Psoas muscle (tissue), 8 donors: ENCODE measurements at places on chromosomes 7 and 10. TPM values are rescaled to one million over a fixed set of nuclear protein-coding genes. Genes with fewer than 3 reads are reported as not detected.

DNA sequence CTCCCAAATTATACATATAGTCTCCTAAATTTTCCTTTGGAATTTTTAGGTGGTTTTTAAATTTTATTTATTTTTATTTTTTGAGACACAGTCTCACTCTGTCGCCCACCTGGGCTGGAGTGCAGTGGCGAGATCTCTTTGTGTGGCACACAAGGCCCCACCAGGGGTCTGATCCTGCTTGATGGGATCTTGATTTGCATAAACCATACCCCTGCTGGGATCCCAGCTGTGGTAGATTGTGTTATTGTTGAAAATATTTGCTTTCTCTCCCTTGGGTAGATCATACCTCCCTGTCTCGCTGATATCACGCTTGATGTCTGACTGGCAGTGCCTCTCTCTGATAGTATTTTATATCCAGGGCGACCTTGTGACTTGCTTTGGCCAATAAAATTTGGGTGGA, 5.6 kb upstream of the MUC3A start:
- no peak for DNase-seq

CYP2W1 gene
- total RNA-seq, result not detected

OR2A7 gene
- total RNA-seq, result not detected

- no peak for DNase-seq
These were observed 2.3 kb downstream of the LOXL4 start for GRCh38 chr10:98265403-98266378.

DNA sequence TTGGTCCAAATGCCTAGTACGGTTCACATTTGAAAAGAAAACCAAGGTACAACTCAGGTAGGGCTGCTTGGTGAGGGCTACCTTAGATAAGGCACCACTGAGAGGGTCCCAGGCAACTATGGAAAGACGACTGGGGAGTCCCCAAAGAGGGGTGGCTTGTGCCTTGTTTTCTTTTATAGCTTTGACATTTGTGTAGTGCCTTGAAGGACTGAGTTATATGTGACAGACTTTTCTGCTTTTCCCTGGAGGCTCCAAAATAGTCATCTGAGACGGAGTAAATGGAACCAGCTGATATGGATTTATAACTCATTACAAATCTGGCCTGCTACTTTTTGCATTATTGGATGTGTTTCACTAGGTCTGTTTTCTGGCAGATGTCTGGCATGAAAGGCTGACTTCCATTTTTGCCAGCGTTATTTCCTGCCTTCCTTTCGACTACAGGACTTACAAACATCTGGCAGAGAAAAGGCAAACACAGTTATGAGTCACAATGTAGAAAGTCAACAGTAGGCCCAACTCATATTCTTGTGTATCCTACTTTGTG, 88.2 kb upstream of the IMMP2L start:
- no peak for DNase-seq

GRCh38 chr10:89556600-89556999, 21.2 kb upstream of the SLC16A12 start:
- DNase-seq, result no peak

DNA sequence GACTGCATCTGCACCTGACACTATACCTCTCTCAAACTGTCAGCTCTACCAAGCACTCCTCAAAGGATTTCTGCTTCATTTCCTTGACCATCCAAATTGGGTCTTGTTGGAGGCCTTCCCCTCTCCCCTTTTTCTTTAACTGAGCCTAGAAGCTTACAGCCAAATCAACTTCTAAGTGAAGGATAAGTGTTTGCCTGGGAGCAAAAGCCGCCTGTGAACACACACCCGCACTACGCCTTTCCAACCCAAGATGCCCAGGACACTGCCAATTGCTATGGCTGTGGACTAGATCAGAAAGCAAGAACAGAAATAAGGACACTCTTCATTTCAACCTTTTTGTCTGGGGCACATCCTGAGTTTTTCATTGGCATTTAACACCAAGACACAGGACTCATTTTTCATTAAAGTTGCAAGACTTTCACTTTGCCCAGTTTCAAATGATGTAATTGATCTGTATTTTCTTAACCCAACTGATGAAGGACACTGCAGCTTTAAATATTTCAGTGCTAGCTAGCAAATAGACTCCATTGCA, 52.8 kb downstream of the CPEB3 start:
- DNase-seq, result no peak

PNLIPRP3 gene
- not detected for total RNA-seq

GRCh38 chr10:111129363-111129762, 52.5 kb downstream of the ADRA2A start:
- DNase-seq, result peak; percentile 42

DNA sequence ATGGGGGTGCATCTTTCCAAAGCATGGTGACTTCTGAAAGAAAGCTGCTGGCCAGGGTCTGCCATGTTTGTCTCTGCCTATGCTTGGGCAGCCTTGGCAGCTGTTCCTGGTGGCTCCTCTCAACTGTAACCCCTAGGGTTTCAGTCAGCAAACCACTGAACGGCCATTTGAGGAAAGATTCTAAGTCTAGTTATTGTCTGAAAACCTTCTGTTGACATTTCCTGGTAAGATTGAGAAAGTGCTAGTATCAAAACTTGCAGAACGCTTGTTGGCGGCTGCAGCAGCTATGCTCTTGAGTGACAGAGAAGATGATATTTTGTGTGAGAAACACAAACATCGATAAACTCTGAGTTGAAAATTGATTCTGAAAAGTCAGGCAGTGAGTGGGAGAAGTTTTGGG, 523.1 kb downstream of the LRMDA start:
- no peak for DNase-seq
